ENCODE measurements at places on chromosomes 12 and 14.

DNA sequence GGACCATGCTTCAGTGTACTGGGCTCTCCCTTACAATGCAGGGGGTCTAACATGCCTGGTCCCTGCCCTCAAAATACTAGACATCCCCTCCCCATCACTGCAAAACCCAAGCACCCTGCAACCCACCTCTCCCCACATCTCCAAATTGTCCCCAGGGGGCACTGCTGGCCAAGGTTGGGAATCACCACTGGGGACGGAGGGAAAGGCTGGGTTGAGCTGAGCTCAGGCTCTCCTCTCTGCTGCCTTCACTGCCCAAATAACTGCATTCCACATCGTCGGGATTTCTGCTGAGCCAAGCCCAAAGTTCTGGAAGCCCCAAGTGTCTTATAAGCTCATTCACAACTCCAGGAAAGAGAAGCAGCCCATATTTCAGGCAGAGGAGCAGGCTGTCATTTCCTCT, 69.6 kb downstream of the NT5DC3 start:
- no peak for DNase-seq

- DNase-seq, result no peak
Observed at GRCh38 chr14:62670526-62670925, 374.7 kb downstream of the KCNH5 start.

DNA sequence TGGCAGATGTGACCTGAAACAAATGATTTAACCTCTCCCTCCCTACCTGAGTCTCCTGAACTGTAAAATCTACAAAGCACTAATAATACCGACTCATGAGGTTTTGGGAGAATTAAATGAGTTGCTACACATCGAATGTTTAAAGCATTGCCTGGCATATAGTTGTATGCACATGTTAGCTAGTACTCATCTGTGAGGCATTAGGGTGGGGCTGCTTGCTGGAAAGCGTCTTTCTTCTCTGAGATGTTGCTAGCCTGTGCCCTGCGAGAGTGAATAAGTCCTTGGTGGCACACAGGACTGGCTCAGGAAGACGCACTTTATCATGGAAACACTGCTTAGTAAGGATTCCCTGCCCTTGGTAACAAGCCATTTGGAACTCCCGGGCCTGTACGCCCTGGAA, 6.1 kb downstream of the RAPGEF3 start:
- no peak for DNase-seq

GRCh38 chr14:74380172-74380571, 31.9 kb downstream of the VRTN start:
- no peak for DNase-seq

GRCh38 chr14:102736956-102737355, 40.3 kb upstream of the TRAF3 start:
- DNase-seq, result no peak

- no peak for DNase-seq
Observed at GRCh38 chr12:52611080-52611468, 7.3 kb downstream of the KRT73 start.

- no peak for DNase-seq
Observed at GRCh38 chr12:114689075-114689994, 5.4 kb upstream of the TBX3 start.

DNA sequence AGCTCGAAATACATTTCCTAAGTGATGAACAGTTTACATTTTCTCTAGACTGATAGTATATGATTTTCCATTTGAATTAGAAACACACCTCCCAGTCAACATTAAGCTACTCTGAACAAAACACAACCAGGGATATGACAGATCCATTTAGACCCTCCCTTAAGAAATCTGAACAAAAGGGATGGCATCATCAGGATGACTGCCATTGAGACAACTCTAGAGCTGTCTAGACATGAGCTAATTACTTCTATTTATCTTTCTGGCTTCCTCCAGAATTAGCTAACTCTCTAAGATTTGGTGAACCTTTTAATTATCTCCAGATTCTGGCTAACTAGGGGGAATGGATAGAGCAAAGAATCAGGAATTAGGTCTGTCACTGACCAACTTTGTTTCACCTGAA, 92.9 kb upstream of the IGF1 start:
- DNase-seq, result no peak

- no peak for DNase-seq
Observed at GRCh38 chr12:54300225-54300731, 537 bp downstream of the NFE2 start.

- no peak for DNase-seq
Observed at GRCh38 chr12:111442301-111443045, 36.8 kb downstream of the SH2B3 start.

DNA sequence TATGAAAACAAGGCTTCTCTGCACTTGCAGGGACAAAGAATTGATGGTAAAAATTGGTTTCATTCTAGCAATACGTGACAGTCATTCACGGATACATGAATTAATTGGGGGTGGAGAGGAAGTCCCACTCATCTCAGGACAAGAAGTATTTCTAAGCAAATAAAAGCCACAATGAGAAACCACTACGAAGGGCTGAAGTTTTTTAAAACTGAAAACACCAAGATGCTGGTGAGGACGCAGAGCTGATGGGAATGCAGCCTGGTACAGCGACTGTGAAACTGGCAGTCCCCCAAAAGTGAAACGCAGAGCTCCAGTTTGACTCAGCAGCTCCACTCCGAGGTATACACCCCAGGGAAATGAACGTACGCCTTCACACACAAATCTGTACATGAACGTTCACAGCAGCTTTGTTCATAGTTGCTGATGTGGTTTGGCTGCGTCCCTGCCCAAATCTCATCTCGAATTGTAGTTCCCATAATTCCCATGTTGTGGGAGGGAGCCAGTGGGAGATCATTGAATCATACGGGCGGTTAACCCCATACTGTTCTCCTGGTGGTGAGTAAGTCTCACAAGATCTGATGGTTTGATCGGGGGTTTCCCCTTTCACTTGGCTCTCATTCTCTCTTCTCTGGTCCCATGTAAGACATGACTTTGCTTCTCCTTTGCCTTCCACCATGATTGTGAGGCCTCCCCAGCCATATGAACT, 89.0 kb downstream of the SCARB1 start:
- peak; percentile 46 for DNase-seq

DNA sequence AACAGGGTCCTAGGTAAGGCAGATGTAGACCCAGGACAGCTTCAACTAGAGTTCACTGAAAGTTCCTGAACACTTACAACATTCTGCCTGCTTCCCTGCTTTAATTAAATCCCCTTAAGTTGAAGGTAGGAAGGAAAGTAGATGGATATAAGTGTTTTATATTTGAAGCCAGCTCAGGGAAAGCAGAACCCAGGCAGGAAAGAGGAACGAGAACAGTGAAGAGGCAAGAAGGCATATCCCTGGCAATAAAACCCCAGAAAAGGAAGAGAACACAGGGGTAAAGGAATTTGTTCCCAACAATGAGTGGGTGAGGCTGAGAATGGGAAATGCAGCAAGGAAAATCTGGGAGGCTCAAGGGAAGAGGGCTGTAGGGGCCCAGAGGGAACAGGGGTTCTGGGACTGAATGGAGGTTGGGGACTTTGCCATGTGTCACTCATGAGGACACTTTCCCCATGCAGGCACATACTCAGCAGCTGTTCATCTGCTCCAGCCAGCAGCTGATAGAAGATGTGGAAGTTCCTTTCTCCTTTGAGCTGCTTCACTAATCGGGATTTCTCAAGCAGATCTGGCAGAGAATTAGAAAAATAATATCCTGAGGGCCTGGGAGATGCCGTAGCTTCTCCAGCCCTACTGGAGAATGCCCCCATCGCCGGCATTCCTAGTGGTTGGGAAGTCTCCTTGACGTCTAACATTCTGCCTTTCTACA, 3.7 kb downstream of the MYO1A start:
- DNase-seq, result no peak

- no peak for DNase-seq
Observed at GRCh38 chr12:41277100-41277945, 89.2 kb downstream of the PDZRN4 start.

DNA sequence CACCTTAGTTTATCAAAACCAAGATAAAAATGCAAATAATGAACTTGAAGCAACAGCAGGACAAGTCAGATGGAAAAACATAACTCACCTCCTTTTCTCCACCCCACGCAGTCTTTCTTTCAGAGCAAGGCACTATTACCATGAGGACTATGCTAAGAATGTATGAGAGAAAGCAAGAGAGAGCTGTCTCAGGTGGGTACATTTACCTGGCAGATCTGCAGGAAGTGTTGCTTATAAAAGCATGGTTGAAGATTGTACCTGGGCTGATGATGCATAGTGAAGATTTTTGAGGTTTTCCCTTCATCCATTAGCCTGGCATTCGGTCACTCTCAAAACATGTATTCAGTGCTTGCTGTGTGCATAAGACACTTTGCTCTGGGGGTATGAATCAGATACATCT, 68.8 kb upstream of the IFNG-AS1 start:
- DNase-seq, result no peak

All from stimulated activated CD8-positive, alpha-beta memory T cell treated with anti-CD3 and anti-CD28 coated beads, Interleukin-7, amount 100 ng/mL, for 24 hours (primary cell).